Large intestine (tissue), 12 donors: ENCODE measurements at places on chromosomes 7 and 10. TPM values are rescaled to one million over a fixed set of nuclear protein-coding genes. Genes with fewer than 3 reads are reported as not detected.

- DNase-seq: no peak
Measured at GRCh38 chr10:44278837-44279324, 106.0 kb downstream of the CXCL12 start.

- DNase-seq: no peak
Measured at GRCh38 chr10:63644418-63645142, 123.4 kb downstream of the REEP3 start.

The OGDHL gene
- polyA plus RNA-seq: 20.0 TPM

DNA sequence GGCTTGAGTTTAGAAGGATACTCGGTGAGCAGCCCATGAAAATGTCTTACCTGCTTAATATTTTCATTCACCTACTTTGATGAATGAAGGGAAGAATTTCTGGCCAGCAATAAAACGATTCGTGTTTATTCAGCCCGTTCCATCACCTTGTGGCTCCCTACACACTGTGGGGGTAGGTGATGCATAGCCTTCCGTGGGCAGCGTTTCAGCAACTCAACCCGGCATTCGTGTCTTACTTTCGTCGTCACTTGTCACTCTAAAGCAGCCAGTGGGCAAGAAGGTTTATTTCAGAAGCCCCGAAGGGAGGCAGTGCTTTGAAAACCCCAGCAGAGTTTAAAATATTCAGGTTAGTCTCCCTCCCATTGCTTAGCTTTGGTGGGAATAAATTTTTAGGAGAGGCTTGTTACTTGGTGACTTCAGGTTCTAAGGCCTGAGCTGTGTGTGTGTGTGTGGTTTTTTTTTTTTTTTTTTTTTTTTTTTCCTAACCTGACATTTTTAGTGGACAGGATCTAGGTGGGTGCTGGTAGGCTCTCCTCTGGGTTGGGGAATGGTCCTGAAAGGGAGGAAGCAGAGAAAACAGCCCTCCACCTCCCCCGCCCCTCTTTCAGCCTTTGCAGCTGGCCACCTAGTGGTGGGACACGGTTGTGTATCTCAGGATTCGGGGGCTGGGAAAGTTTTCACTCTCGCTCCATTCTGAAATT is 1.8 kb downstream of the GRK5 start:
- no peak for DNase-seq

The PRPS1L1 gene
- polyA plus RNA-seq: not detected

DNA sequence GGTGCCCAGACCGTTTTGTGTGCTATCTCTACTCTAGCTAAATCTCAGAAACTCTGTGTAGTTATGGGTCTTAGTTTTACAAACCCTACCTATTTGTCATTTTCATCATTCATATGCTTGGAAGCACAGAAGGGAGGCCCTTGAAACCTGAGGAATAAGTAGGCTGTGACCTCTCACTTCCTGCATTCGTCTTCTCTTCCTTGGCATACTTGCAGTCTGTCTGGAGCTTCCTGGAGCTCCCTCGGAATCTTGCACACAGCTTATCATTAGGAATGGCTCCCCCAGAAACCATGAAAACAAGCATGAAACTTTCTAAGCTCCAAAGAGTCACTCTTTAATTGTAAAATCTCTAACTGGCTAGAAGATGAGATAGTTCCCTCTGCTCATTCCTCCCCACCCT is 376.9 kb upstream of the MYO3A start:
- DNase-seq: no peak

DNA sequence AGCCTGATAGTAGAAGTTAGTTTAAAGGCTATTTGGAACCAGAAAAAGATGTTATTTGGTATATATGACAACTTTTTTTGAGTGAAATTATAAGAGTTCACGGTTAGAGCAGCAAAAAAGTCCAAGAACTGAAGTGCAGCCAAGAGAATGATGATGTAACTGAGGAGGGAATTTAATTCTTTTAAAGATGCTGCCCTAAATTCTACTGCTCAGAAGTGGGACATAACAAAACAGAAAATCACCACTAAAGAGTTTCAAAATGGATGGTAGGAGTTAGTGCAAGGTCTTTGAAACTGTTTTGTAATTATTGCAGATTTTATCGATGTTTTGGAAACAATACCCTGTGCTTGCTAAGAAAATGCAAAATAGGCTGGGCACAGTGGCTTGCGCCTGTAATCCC is 6.5 kb downstream of the SAMD8 start:
- DNase-seq: no peak

DNA sequence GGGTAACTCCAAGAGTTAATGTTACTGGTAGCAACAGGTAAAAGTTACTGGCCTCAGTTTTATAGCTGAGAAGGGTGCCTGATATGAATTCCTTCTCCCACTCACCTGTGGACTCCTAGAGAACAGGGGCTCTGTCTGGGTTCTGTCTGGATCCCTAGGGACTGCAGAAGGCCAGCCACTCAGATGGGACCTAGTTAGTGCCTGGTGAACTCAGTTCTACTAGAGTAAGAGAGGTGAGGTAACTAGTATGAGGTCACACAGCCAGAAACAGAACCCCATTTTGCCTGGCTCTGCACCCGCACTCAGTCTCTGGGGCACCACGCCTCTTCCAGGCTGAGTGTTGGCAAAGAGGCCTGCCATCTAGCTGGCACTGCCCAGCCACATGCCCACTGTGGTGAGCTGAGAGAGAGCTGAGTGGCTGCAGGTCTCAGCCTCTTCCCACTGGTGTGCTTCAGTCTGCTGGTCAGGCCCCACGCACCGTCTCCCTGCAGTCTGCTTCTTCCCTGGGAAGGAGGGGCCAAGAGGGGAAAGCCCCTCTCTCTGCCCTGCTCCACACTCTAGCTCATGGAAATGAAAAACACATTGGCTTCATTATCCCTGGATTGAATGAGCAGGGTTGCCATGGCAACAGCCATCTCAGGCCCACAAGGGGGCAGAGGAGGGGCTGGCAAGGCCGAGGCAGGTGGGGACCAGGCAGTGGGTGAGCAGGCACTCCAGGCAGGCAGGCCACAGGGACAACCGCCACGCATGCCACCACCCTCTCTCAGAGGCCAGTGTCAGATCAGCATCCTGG is 110.6 kb downstream of the ZMIZ1 start:
- no peak for DNase-seq

The SUN3 gene
- not detected for polyA plus RNA-seq

DNA sequence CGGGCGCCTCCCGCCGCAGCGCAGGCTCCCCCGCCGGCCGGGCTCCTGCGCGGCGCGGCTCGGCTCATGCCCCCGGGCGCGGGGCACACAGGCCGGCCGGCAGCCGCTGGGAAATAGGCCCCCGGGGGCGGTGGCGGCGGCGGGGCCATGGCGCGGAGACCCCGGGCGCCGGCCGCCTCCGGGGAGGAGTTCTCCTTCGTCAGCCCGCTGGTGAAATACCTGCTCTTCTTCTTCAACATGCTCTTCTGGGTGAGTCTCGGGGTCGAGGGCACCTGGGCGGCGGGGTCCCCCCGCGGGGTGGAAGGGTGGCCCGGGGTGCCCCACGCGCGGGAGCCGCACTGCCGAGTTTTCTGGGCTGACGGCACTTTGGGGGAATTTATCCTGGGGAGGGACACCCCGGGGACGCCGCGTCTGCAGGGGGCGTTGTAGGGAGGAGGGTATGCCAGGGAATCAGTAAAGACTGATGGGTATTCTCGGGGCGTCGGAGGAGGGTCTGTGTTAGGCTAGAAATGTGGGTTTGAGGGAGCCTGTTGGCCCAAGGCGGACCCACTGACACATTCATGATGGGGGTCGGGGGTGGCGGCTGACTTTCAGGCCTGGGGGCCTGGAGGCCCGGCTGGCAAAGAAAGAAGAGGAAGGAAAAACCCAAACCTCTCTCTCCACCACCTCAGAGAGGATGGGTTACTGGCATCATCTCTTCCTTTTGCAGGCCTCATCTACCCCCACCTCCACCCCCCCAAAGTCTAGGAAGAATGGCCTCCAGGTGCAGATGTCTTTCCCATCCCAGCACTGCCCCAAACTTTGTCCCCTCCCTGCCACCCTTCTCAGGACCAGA is 544 bp downstream of the TSPAN33 start:
- DNase-seq: no peak
